ENCODE measurements at places on chromosomes 5 and 9.

DNA sequence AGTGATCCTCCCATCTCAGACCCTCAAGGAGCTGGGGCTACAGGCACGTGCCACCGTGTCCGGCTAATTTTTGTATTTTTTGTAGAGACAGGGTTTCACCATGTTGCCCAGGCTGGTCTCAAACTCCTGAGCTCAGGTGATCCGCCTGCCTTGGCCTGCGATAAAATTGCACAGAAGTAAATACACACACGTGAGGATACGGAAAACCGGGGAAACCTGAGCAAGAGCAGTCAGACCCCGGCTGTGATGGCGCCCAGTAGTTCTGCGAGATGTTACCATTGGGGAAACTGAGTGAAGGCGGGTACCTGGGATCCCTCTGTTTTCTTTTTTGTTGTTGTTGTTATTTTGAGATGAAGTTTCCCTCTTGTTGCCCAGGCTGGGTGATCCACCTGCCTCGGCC, 114.9 kb downstream of the C9orf50 start:
- no peak for DNase-seq

GRCh38 chr5:140565024-140565779, 574 bp downstream of the SLC35A4 start:
- DNase-seq = no peak

- DNase-seq = no peak
Observed at GRCh38 chr9:99680191-99680590, 141.5 kb upstream of the NR4A3 start.

GRCh38 chr5:5675511-5675910, 253.0 kb downstream of the ICE1 start:
- no peak for DNase-seq

DNA sequence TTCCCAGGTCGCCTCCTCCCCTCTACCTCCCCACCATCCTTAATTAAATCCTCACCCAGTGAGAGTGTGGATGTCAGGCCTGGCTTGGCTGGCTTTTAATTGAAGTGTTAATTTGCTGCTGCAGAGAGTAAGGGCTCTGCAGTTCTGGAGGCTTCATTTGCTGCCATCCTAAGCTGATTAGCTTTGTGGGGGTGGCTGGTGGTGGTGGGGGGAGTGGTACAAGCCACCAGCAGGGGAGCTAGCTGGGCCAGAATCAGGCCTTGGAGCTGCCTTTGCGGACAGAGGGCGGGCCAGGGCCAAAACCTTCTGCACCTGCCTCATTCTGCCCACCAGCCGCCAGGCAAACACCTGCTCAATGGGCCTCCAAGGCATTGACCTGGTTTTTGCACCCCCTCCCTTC, 26.8 kb upstream of the TIFAB start:
- no peak for DNase-seq

- DNase-seq = no peak
Observed at GRCh38 chr9:12964271-12964670, 189.5 kb downstream of the LURAP1L start.

DNA sequence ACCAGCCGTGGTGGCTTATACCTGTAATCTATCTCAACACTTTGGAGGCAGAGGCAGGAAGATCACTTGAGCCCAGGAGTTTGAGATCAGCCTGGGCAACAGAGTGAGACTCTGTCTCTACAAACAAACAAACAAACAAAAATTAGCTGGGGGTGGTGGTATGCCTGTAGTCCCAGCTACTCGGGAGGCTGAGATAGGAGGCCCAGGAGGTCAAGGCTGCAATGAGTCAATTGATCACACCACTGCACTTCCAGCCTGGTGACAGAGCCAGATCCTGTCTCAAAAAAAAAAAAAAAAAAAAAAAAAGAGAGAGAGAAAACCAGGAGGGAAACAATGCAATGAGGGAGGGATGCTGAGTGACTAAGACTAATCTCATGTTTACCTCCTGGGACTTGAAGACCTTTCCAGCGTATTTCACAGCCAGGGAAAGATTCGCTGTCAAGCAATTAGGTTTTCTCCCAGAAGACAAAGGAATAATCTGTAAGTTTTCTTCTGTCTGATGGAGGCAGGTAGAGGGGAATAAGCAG, 51.1 kb upstream of the MIER3 start:
- DNase-seq = no peak

GRCh38 chr5:56638061-56638621, 177.2 kb upstream of the MAP3K1 start:
- no peak for DNase-seq

DNA sequence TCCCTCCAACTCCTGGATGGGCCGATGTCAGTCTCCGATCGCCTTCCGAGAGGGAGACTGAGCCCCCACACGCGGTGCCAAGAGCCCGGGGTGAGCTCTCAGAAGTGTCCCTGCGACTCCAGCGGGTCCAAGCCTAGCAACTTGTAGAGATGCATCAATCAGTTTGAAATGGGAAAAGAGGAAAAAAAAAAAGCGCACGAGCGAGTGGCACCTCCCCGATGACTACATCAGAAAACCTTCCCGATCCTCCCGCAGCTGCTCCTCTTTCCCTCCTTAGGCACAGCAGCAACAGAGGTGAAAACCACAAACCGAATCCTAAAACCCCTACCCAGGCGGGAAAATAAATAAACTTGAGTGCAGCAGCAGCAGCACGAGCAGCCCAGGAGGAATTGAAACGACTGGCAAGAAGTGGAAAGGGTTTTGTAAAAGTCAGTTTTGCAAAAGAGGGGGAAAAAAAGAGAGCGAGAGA, 1.0 kb upstream of the EFNA5 start:
- no peak for DNase-seq

DNA sequence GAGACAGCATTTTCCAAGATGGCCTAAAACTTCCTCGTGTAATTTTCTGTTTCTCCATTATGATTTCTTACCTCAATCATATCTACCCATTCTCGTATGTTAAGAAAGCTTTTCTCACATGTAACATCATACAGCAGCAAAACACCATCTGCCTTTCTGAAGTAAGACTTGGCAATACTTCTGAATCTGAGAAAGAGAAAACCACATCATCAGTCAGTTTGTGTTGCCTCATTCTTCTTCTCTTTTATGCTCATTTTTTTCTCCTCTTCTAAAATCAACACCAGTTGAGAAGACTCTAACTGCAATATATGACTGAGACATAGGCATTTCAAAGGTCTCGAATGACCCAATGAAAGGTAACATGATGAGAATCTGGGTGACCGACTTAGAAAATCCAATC, 66.0 kb downstream of the RASEF start:
- no peak for DNase-seq

DNA sequence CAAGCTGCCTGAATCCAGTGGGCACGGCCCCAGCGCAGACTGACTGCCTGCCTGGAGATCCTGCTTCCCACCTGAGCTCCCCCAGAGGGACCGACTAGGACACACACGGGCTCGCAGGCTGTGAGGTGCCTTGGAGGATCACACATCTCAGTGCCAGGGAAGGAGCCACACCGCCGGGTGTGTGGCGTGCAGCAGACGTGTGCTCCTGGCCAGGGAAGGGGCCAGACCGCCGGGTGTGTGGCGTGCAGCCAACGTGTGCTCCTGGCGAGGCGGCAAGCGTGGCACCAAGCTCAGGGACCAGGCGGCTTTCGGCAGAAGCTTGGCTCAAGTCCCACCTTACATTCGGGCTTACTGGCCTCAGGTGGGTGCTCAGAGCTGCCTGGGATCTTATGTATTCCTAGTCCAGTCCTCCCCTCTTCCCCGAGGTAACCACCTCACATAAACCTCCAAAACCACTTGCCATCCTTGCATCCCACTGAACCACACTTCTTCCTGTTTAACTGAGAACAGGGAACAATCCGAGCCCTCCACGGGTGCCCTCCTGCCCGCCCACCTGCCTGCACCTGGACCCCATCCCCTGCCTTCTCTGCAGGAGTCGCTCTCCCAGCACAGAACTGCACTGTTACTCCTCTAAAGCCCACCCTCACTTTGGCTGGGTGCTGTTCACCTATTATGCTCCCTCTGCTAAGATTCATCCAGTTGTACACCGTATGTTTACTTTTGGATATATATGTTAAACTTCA, 22.4 kb upstream of the MRNIP start:
- no peak for DNase-seq

DNA sequence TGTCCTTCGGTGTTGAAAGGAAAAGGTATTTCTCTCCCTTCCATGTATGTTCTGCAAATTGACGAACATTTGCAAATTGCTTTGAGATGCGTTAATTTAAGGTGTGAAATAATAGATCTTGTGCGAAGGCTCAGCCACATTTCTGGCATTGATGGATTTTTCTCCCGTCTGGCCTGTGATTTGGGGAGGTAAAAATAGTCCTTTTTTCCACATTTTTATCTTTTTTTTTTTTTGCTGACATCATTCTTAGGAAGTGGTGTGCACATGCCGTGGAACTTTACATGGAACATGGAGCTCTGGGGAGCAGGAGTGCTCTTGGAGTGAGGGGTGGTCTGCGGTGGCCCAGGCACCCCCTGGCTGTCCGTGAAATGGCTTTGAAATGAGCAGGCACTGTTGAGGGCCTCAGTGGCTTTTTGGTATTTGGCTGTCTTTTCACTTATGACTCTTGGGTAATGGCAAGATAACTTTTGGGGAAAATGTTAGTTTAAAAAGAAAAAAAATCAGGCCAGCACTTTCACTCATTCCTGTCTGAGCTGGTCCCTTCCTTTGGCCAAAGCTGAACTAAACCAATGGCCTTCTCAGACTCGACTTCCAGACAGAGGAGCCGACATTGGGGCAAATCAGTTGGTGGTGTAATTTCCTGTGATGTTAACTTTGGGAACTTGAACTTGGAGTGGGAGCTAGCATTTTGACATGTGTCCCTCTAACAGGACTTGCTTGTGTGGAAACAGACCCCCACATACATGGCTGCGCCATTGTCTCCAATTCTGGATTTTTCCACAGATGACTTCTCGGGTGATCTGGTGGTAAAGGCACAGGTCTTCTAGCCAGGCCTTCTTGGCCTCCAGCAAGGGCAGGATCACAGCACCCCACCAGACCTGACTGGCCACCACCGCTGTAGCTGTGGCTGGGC, 4.2 kb downstream of the NEK6 start:
- no peak for DNase-seq

GRCh38 chr5:2093859-2094615, 211.3 kb upstream of the IRX4 start:
- no peak for DNase-seq

DNA sequence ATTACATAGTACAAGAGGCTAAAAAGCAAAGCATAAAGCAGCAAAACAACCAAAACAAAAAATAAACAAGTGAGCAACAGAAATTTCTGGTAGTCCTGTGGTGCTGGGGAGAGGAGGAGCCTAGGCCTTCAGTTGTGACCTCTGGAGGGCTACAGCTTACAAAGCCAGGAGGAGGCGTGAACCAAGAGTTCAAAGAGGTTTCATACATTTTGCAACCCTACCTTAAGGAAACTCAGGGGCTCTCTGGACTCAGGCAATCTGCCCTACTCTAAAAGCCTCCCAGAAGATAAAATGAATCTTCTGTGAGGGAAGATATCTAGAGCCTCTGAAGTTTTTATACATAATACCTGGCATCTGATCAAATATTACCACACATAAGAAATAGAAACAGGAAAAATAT, 187.4 kb downstream of the AGTPBP1 start:
- no peak for DNase-seq

DNA sequence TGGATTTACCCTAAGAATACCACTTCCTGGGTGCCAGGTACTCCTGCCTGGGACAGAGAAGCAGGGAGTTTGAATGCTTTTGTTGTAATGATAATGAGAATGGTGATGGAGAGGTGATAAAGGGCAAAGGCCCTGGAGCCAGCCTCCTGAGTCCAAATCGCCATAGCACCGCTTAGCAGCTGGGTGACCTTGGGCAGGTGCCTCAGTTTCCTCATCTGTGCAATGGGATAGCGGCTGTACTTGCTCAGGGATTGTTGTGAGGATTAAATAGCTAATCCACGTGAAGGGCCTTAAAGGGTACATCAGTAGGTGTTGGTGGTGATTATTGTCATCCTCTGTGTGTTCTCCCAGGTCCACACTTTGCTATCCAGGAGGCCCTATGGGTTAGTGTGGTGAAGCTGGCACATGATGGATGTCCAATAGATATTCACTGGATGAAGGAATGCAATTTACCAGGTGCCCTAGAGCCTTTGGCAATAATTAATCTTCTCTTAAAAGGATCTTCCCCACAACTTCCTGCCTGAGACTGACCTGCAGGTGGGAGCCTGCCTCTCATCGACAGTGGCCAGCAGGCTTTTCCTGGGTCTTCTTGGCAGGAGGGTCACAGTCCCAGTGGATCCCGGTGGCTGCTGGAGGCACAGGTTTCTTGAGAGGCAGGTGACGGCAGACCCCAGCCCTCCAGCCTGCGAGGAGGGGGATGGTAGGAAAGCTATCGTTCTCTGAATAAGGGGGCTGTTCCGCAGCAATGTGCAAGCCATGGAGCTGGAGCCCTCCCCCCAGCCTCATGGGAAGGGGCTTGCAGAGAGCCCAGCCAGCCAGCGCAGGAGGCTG, 160.2 kb downstream of the MACROH2A1 start:
- no peak for DNase-seq

GRCh38 chr5:121816164-121816563, 35.5 kb upstream of the FTMT start:
- no peak for DNase-seq

GRCh38 chr5:93240228-93240834, 340.7 kb downstream of the NR2F1-AS1 start:
- DNase-seq = no peak

DNA sequence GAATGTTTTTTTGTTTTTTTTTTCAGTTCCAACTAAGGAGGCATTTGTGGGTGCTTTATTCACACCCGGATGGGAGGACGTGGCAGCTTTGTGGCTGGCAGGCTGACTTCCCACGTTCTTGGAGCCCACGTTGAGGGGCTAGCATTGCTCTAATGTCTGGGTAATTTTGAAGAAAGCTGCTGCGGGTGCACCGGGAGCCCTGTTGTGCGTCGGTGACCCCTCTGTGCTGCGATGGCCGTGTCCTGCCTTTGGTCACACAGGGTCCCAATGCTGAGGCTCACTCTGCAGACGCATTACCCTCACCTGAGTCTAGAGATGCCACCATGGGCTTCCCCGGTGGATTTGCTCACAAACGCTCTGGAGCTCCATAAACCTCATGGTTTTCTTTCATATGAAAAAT, 34.2 kb downstream of the NDUFS6 start:
- no peak for DNase-seq

DNA sequence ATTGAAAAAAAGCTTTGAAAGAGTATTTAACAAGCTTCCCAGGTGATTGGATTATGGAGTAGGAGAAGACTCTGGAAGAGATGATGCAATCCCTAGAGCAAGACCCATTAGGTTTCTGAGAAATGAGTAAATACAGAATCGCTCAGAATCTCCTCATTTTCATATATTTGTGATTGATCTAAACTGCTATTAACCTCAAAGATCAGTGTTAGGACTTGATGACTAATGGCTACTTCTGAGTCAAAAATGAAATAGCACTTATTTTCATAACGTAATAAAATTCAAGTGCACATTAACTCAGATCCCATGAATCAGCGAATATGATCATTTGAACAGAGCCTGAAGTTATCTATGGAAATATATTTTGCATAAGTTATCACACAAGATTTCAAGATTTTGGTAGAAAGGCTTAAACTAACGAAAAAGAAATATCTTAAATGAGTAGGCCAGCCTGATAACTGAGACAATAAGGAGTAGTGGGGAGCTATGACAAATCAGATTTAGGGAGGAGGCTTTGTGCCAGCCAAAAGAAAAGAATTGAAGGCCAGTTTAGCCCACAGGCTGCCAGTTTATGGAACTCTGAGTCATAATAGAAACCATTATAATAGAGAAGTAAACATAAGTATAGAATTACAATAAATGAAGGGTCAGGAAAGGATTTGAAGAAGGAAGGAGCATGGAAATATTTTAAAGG, 106.7 kb upstream of the OSMR start:
- DNase-seq = no peak

- DNase-seq = no peak
Observed at GRCh38 chr9:117343427-117343826, 71.4 kb downstream of the ASTN2 start.
